Stimulated activated CD4-positive, alpha-beta T cell treated with anti-CD3 and anti-CD28 coated beads, Interleukin-1b, Interleukin-23, amount 100 ng/mL, for 24 hours (primary cell): ENCODE measurements at places on chromosomes 5 and 9.

- DNase-seq = no peak
Measured at GRCh38 chr9:23615569-23615968, 210.5 kb downstream of the ELAVL2 start.

DNA sequence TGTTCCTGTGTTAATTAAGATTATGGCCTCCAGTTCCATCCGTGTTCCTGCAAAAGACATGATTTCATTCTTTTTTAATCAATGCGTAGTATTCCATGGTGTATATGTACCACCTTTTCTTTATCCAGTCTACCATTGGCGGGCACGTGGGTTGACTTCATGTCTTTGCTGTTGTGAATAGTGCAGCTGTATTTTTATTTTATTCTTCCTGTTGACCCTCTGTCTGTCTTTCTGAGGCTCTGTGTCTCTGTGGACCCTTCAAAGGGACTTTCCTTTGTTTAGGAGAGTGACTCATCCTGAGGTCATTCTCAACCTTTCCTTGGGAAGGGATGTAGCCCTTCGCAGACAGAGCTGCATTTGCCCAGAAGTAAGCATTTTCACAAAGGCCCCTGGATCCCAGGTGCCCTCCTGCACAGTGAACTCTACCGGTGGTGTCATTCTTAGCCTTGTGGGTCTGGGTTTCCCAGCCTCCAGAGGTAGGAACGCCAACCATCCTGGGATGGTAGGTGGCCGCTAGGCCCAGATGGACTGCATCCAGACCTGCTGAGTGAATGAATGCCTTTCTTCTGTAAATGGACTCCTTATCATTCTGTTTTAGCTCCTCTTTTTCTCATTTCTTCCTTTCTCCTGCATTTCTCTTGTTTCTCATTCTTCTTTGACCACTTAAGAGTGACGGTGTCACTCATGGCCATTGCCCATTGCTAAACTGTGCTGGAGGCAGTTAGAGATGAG, 22.4 kb downstream of the TRIO start:
- DNase-seq = no peak

DNA sequence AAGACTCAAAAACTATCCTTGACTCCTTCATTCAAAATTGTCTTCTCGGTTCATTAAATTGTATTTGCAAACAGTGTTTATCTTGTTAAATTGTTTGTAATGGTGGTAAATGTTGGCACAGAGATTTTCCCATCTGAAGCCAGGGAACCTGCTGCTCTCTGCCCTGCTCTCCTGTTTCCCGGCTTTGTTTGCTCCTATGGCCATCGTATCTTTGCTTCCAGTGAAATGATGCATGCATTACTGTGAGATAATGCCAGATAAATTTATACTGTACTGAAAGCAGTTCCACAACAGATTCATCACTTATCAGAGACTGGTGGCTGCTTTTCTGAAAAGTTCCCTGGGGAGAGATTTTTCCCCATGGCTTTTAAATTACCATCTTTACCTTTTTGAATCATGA, 81.4 kb downstream of the CD180 start:
- DNase-seq = no peak

- no peak for DNase-seq
Measured at GRCh38 chr5:149464796-149465489, 85.9 kb upstream of the IL17B start.

DNA sequence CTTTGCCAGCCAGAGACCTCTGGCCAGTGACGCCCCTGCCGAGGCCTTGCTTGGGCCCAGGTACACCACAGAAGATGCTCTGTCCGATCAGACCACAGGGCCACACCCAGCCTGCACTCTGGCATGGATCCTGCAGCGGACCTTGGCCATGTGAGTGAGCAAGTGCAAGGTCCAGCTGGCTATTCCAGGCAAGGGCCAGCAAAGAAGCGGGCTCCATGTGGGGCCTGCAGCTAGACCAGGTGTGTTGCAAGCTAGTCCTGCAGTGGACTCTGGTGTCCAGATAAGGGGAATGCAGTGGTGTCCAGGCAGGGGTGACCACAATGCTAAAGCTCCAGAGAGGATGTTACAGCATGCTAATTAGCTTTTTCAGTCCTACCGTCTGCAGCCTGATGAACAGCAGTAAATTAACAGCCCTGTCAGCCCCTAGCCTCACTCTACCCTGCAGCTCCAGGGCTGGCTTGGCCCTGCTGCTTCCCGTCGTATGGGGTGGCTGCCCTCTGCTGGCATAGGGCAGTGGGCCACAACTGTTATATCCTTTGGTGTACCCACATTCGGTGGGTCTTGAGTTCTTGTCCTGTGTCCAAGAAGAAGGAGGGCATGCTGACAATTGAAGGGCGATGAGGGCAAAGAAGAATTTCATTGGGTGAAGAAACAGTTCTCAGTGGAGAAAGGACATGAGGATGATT, 284.5 kb upstream of the POU5F2 start:
- DNase-seq = no peak

- DNase-seq = no peak
Measured at GRCh38 chr5:172648755-172649154, 7.7 kb downstream of the NEURL1B start.

DNA sequence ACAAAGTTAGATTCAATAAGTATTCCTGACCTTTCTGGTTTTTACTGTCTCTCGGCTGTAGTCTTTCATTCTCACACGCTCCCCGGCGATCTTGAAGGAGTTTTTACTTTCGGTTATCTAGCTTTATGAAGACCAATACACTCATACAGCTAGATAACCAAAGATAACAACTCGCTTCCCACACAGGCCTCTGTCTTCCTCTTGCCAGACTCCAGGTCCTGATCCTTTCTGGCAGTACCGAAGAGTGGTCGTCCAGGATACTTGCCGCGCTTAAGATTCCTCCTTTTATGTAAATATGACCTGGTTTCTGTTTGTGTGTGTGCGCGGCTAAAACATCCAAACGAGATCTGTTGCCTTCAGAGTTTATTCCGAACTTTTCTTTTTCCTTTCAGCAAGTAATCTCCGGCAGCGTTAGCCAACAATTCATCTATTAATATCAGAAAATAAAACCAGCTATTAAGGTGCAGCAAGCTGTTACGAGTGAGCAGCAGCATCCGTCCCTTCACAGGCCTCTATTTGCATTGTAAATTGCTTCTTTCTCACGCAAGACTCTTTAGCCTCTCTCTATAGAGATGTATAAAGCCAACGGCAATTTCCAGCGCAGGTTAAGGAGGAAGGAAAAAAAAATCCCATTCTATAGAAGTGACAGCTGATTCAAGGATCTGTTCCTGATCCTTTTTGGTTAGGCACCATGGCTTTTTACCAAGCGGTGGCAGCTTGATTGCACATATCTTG, 216.1 kb downstream of the MEF2C start:
- no peak for DNase-seq

DNA sequence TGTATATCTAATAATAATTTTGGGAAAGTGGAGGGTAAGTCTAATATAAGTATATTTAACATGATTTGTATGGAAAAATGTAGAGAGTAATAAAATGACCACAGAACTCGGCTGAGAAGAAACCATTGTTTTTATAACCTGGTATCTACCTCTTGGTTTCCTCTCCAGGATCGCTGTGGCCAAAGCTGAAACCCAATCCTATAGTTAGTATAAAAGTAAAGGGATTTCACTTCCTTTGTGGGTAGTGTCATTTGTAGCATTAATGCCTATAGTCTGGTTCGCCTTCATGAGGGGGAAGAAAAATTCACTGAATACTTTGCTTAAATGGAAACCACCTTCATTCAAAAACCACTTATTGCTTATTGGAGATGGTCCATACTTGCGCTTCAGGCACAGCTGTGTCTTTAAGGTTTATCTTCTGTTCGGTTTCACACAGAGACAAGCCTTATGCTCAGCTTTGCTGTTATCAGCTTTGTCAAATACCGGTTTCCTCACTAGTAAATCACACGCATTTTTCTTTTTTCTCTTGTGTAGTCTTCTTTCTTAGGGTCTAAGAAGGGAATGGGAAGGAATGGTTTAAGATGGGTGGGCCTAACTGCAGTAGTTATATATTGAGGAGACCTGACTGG, 12.1 kb downstream of the PIK3R1 start:
- no peak for DNase-seq

- no peak for DNase-seq
Measured at GRCh38 chr5:142814122-142814521, 43.9 kb downstream of the ARHGAP26 start.

GRCh38 chr9:91060520-91061343, 259.1 kb downstream of the SYK start:
- DNase-seq = no peak

DNA sequence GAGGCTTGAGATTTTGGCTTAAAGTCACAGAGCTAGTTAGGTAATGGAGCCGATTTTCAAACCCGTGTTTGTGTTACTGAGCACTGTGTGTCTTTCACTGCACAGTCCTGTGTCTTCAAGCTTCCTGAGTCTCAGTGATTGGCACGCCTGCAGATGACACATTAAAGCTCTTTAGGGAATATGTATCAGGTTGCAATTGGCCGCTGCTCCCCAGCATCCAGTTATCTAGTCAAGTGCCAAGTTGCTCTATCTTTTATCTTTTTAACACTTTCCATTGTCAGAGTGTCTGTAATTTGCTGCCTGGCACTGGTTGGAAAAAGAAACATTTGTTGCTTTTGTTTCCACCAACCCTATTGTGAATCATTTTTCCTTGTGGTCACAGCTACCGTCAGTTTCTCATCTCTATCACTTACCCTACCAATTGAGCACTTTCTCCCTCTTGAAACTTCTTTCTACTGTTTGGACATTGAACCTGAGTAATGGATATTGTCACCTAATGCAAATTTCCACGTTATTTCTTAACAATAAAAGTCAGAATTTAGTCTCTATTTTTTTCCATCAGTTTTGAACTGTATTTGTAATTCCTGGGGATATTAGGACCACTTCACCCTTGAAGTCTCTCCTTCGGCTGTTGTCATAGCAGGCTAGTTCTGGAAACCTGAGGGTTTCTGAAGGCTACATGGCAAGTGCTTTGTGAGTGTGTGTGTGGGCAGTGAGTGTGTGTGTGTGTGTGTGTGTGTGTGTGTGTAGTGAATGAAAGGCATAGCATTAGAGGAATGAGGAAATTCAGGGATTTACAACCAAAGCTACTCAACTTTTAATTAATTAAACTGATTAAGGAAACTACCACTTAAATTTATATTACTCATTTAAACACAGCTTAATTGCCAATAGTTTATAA, 274.3 kb downstream of the ISL1 start:
- DNase-seq = no peak

DNA sequence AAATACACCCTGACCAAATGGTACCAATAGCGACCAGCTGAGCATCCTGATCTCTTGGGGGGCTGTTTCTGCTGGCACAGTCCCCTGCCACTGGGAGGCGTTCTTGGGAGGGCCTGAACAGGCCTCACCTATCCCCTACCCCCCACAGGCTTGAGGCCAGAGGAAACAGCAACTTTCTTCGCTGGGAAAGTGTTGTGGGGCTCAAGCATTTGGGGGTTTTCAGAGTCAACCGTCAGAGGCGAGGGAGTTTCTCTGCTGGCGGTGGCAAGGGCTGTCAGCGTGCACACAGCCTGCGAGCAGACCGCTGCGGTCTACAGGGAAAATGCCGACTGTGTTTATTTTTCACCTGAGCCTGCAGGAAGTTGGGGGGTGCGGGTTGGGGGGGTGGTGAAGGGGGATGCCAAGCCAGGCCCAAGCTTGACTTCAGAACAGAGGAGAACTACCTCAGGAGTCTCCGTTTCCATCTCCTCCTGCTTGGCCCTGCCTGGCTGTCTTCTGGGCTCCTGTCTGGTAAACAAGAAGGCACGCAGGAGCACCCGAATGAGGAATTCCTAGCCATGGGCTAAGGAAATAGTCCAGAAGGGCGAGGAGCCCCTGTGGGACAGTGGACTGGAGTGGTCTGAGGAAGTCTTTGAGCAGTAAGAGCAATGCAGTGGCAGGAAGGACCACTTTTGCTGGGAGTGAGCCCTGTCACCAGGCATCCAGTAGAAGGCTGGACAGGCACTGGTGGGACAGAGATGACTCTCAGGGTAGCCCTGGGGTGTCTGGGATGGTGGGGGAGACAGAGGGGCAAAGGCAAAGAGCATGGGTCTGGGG, 18.1 kb downstream of the TCF7 start:
- peak; percentile 59 for DNase-seq

- no peak for DNase-seq
Measured at GRCh38 chr9:93549611-93550010, 26.8 kb upstream of the PHF2 start.

DNA sequence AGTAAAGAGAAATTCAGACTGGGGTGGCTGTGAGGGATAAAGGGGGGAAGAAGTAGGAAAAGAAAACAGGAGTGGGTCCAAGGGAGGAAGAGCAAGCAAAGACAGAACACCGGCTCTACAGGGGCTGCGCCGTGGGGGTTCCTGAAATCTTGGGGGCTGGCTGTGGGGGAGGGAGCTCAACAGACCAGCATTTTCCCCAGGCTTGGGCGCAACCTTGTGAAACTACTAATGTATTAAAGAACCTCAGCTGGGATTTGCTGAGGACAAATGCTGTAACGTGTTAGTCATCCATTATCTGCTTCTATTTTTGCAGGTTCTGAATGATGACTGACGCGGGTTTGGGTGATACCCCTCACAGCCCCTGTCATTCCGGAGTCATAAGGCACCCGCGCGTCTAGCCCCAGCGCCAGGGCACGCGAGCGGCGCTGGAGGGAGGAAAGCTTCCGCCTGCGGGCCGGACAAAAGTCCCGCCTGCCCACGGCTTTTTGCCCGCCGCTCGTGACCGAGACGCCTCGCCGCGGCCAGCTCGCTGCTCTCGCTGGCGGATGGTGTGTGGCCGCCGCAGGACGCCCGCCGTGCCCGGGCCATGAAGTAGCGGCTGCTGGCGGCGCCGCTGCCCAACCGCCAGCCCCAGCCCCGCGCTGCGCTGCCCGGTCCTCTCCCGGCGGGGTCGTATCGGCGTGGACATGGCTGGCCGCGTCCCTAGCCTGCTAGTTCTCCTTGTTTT, 110.6 kb downstream of the PAM start:
- peak; percentile 30 for DNase-seq

GRCh38 chr5:98458726-98459125, 314.7 kb upstream of the RGMB start:
- DNase-seq = no peak

DNA sequence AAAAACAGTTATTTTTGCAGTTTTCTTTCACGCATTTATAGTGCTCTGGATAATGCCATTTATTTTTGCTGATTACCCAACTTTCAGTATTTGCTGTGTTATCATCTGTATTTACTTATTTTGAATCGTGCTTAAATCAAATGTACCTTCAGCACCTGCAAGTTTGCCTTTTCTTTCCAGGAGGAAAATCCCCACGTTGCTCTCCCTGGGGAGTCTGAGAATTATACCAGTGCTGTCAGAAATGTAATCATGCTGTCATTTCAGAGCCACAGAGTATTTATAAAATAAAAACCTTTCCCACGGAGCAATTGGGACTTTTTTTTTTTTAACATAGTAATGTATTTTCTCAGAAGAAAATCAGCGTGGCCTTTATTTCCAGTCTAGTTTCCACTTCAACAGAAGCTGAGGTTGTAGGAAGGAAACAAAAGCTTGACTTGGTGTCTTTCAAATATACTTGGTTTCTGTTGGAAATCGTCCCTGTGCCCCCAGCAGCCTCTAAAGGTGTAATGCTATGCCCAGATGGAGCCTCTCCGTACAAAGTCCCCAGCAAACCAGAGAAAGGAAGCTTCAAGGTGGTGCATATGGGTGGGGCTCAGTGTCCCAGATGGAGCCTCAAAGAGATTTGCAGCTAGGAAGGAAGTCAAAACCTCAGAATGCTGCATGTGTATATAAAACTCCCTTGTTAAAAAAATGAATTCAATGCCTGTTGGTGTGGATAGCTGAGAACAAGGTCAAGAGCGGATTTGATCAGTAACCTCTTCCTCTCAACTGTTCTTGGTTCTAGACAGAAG, 2.1 kb downstream of the GPR150 start:
- no peak for DNase-seq

GRCh38 chr9:120151806-120152205, 428.2 kb downstream of the CDK5RAP2 start:
- DNase-seq = no peak
